ENCODE measurements at places on chromosomes 4 and X. TPM values are rescaled to one million over a fixed set of nuclear protein-coding genes. Genes with fewer than 3 reads are reported as not detected.

GRCh38 chr4:152571770-152572169, 35.9 kb upstream of the FBXW7 start:
- no peak for DNase-seq
- H3K4me1 ChIP-seq, result no peaks in the 10 kb centered on the region
- no peaks in the 10 kb centered on the region for H3K27me3 ChIP-seq
- H3K36me3 ChIP-seq, result no peaks in the 10 kb centered on the region
- no peak overlapping the region for H3K4me3 ChIP-seq
- H3K27ac ChIP-seq, result no peak overlapping the region

GRCh38 chr4:513327-513726, 14.3 kb downstream of the PIGG start:
- H3K36me3 ChIP-seq, result peaks cover 73% of the 10 kb centered on the region
- H3K27ac ChIP-seq, result no peak overlapping the region
- no peaks in the 10 kb centered on the region for H3K27me3 ChIP-seq
- H3K4me3 ChIP-seq, result no peak overlapping the region
- H3K4me1 ChIP-seq, result no peaks in the 10 kb centered on the region

DNA sequence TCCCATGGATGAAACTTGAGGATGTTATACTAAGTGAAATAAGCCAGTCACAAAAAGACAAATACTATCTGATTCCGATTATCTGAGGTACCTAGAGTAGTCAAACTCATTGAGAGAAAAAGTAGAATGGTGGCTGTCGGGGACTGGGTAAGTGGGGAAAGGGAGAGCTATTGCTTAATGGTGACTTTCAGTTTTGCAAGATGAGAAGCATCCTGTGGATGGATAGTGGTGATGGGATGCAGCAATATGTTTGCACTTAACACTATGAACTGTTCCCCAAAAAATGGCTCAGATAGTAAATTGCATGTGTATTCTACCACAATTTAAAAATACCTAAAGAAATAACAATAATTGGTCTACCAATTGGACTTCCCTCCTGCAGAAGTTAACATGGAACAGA, 181.5 kb downstream of the SHROOM3 start:
- DNase-seq, result no peak
- no peaks in the 10 kb centered on the region for H3K4me1 ChIP-seq
- H3K27me3 ChIP-seq, result no peaks in the 10 kb centered on the region
- H3K27ac ChIP-seq, result no peak overlapping the region
- no peaks in the 10 kb centered on the region for H3K36me3 ChIP-seq

- H3K27ac ChIP-seq, result no peak overlapping the region
- H3K36me3 ChIP-seq, result no peaks in the 10 kb centered on the region
- no peaks in the 10 kb centered on the region for H3K27me3 ChIP-seq
- H3K4me3 ChIP-seq, result no peak overlapping the region
- no peaks in the 10 kb centered on the region for H3K4me1 ChIP-seq
Observed at GRCh38 chr4:182764642-182765041, 152.5 kb downstream of the DCTD start.

GRCh38 chrX:10579112-10580011, 41.0 kb downstream of the MID1 start:
- no peaks in the 10 kb centered on the region for H3K27me3 ChIP-seq
- H3K36me3 ChIP-seq, result no peaks in the 10 kb centered on the region
- DNase-seq, result no peak
- no peaks in the 10 kb centered on the region for H3K4me1 ChIP-seq
- H3K4me3 ChIP-seq, result no peak overlapping the region

GRCh38 chr4:42678512-42678911, 21.6 kb upstream of the ATP8A1 start:
- H3K36me3 ChIP-seq, result no peaks in the 10 kb centered on the region
- no peaks in the 10 kb centered on the region for H3K27me3 ChIP-seq
- DNase-seq, result no peak
- no peak overlapping the region for H3K27ac ChIP-seq
- no peak overlapping the region for H3K4me3 ChIP-seq
- H3K4me1 ChIP-seq, result no peaks in the 10 kb centered on the region

GRCh38 chrX:18578546-18578945, 93.4 kb downstream of the RS1 start:
- no peaks in the 10 kb centered on the region for H3K4me1 ChIP-seq
- H3K27me3 ChIP-seq, result no peaks in the 10 kb centered on the region
- H3K36me3 ChIP-seq, result no peaks in the 10 kb centered on the region
- no peak for DNase-seq
- no peak overlapping the region for H3K27ac ChIP-seq

The PDE6B gene
- total RNA-seq, result 12.3 TPM

The ARL13A gene
- total RNA-seq, result not detected

The MND1 gene
- 0.67 TPM for total RNA-seq
